Activated CD4-positive, alpha-beta T cell treated with anti-CD3 and anti-CD28 coated beads for 24 hours (primary cell): ENCODE measurements at places on chromosomes 1 and 21.
A peak's percentile ranks its signal among the peaks of the same experiment; 100 is the strongest.

- DNase-seq = no peak
Measured at GRCh38 chr21:34736116-34736874, 67.5 kb downstream of the CLIC6 start.

GRCh38 chr1:154614901-154615300, 6.9 kb upstream of the ADAR start:
- no peak for DNase-seq

GRCh38 chr1:205563927-205564441, 59.5 kb downstream of the CDK18 start:
- DNase-seq = no peak

DNA sequence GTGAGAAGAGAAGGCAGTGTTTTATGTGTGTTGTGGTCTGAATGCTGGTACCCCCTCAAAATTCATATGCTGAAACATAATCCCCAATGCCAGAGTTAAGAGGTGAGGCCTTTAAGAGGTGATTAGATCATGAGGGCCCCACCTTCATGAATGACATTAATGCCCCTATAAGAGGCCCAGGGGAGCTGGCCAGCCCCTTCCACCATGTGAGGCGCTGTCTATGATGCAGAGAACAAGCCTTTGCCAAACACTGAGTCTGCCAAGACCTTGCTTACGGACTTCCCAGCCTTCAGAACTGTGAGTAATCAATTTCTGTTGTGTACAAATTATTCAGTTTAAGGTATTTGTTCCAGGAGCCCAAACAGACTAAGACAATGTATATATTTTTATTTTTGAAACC, 20.2 kb downstream of the CAPZB start:
- no peak for DNase-seq

DNA sequence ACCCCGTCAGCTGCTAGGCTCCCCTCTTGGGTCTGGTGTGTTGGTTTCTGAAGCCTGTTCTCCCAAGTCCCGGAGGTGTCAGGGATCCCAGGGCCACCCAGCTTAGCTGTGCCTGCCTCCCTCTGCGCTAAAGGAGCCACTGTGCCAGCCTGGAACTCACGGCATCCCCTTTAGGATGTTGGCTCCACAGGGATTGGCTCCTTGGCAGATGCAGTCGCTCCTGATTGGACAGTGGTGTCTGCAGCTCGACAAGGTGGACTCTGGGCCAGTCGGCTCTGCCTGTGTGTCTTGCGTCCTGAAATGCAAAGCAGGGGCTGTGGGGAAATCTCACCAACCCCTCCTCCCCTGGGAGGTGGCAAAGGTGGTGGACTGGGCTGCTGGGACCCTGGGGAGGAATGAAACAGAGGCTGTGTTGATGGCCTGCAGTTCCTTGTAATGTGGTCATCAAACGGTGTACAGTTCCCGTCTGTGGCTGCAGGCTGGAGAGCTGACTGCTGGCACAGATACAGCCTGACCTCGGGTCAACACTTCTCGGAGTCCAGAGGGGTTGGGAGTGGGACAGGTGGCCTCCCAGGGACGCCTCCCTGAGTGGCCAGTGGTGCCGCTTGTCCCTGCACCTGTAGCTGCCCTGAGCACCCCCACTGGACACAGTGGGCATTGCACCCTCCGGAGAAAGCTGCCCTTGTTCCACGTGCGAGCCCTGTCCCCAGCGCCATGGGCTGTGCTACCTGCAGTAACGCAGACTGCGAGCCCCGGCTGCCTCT, 11.5 kb upstream of the KCNAB2 start:
- peak; percentile 18 for DNase-seq

DNA sequence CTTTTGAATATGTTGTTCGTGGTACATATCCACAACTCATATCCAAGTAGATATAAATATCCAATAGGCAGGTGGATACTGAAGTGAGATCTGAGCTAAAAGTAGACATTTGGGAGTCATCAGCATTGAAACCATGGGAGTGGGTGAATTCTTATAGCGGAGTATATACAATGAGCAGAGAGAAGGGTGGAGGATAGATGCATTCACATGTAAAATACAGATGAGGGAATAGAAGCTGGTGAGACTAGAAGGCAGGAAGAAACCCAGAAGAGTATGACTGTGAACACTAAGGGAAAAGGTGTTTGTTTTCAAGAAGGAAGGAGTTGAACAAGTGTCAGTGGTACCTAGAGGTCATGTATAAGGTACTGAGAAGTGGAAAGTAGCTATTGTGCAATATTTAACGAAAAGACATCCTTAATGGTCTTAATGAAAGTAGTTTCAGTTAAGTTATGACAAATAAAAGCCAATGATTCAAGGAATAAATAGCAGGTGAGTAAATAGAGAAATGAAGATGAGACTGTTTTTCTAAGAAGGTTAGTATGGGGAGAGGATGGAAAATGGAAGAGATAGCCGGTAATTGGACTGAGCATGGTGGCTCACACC, 181.6 kb upstream of the CACYBP start:
- no peak for DNase-seq

- DNase-seq = no peak
Measured at GRCh38 chr1:15849775-15850324, 2.3 kb downstream of the SPEN start.

GRCh38 chr1:222894331-222894730, 79.5 kb downstream of the DISP1 start:
- no peak for DNase-seq

DNA sequence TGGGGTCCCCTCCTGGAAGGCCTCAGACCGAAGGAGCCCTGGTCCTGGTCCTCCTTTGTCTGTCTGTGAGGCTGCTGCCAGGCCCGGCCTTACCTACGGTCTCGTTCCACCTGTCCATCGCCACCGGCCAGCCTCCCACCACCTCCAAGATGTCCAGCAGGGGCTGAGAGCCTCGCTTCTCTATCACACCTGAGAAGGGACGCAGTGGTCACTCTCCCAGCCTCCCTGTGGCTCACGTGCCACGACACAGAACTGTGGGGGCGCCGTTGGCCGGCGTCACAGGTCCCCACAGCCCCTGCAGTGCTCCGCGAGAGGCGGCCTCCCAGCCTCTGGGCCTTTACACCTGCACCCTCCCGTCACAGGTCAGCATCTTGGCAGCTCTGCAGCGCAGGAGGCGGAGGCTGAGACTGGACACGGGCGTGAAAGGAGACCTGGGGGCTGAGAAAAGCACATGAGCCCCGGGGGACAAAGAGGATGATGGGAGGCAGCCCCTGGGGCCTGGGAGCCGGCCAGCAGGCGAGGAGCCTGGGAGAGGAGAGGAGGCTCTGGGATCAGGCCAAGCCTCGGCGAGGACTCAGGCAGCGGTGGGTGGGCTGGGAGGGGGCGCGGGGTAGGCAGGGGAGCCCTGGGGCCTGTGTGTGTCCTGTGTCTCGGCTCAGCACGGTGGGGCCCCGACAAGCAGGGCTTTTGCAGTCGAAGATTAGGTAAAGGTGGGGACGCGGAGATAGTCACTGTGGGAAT, 20.5 kb downstream of the PRXL2B start:
- no peak for DNase-seq

- DNase-seq = no peak
Measured at GRCh38 chr21:39601187-39601928, 11.4 kb upstream of the B3GALT5 start.

- DNase-seq = no peak
Measured at GRCh38 chr1:59638231-59638711, 176.5 kb upstream of the HOOK1 start.

- DNase-seq = no peak
Measured at GRCh38 chr1:98410082-98410481, 251.4 kb upstream of the SNX7 start.

GRCh38 chr1:109971559-109971958, 13.0 kb upstream of the AHCYL1 start:
- DNase-seq = no peak

DNA sequence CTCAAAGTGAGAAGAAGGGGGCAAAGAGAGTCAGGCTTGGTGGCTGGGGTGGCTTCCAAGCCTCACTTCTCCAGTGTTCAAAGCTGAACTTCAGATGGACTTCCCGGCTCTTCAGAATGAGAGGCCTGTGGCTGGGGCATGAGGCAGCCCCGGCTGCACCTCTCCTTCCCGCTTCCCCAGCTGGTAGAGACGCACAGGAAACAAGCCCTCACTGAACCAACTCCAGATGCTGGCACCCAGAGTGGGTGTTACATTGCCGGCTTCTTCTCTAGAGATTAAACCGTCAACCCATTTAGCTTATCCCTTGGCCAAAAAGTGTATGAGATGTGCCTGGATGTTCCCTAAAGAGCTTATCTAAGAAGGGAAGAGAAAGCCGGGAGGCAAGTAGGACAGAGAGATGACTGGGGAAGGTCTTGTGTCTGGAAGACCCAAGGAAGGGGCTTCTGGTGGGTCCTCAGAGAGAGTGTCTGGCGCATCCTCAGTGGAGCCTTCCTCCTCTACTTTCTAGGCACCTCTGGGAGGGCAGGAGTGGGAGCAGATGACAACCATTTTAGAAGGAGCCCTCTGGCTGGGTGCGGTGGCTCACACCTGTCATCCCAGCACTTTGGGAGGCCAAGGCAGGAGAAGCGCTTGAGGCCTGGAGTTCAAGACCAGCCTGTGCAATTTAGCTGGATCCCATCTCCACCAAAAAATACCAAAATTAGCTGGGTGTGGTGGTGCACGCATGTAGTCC, 2.0 kb downstream of the ADAMTSL4 start:
- no peak for DNase-seq

GRCh38 chr1:205237526-205238484, 10.1 kb downstream of the TMCC2 start:
- DNase-seq = peak; percentile 59

- DNase-seq = no peak
Measured at GRCh38 chr1:171468120-171468750, 17.1 kb upstream of the PRRC2C start.

GRCh38 chr1:109989506-109990301, 5.1 kb downstream of the AHCYL1 start:
- no peak for DNase-seq

DNA sequence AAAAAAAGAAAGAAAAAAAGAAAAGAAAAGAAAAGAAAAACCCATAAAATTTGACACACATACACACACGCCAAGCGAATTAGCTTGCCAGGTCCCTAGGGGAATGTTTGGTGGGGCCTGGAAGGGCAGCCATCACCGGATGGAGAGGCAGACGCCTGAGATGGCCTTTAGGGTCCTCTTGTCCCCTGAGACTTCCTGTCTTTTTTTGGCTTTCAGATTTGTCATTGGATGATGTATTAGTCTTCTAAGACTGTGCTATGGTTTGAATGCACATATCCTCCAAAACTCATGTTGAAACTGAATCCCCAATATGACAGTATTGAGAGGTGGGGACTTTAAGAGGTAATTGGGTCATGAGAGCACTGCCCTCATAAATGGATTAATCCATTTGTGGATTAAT, 211.8 kb downstream of the TOMM20 start:
- DNase-seq = no peak

- no peak for DNase-seq
Measured at GRCh38 chr1:28751315-28752060, 14.7 kb downstream of the YTHDF2 start.

GRCh38 chr1:240455228-240455821, 156.6 kb downstream of the GREM2 start:
- no peak for DNase-seq

DNA sequence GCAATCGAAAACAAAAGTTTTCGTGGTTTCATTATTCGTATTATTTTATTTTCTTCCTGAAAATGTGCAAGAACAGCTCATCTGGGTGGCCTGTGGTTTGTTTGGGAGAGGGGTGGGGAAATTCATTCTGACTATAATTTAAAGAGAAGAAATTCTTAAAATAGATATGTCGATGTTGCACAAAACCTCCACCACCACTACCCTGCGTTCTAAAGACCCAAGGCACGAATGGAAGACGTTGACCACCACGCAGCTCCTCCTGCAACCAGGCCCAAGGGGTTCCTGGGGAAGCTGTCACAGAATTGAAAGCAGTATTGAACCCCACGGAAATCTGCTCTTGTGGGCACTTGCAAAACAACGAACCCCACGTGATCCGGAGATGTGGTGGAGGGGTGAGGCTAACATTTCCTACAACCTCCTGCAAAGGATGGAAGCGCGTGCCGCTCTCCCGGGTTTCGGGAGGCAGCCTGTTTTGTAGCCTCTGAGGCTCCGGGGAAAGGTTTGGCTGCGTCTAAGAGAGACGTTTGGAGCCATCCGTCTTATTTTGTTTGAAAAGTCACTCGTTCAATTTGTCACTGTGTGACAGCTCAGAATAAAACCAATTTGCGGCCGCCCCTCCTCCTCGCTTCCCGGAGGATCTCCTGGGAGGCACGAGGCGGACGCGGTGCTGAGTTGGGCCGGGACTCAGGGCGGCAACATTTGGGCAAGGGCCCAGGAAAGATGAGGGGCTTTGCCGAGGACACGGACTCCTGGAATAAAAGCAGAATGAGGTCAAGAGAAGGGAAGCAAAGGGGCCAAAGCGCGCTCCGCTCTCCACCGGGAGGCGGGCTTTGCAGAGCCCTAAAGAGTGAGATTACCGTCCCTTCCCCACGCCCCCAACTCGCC, 810 bp upstream of the HLX start:
- DNase-seq = no peak

GRCh38 chr21:26159869-26160268, 10.7 kb downstream of the APP start:
- DNase-seq = no peak

DNA sequence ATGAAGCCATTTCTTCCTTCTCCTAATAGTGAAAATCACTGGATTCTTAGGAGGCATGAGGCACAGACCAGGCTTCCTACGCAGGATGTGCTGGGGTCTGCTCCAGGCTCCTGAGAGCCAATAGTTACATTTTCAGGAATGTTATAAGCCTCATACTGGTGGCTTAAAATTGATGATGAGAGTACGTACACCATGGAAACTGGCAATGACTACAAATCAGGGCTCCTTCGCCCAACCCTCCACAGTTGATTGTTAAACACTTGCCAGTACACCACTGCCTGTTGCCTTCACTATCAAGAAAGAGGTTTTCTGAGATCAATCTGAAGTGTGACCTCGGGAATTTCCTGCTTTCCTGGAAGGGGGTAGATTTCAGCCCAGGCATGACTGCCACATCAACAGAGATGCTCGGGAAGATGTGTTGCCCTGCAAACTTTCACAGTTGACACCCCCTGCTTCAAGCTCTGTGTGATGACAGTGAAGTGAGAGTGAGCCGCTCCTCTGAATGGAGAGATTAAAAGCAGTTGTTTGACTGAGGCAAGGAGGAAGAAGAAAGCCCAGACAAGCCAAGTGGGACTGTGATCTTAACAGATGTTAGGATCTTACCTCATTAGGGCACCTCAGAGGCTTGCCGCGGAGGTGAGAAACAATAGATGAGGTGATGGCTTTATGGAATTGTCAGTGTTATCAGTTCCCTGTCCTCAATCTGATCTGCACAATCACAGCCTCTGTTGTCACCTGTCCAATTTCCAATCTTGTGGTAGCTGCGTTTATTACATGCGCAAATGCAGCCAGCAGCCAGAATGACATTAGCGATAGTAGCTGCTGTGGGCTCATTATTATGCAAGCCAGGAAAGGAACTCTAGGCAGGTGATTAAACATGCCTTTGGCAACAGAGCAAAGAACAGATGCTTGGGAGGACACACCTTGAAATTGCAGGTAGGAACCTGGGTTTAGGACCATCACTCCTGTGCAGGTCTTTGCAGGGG, 277.3 kb downstream of the KAZN start:
- no peak for DNase-seq

- no peak for DNase-seq
Measured at GRCh38 chr1:230669543-230669942, 27.3 kb downstream of the COG2 start.
